Foreskin fibroblast (primary cell): ENCODE measurements at places on chromosomes 2 and 18.

DNA sequence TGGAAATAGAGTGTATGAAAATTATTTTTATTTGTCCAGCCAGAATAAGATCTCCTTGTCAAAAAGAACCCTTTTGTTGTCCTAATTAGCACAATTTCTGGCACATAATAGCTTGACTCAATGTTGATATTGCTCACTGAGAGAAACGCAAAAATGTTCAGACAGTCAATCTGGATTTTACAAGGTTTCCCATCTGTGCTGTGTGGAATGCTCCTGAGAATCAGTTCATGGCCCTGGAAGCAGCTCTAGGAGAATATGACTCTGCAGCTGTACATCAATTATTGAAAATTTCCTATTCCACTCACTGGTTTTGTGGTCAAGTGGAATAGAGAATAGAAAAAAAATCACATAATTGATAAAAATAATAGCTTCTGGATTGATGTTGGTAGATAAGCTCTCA lies 1582.9 kb upstream of the NXPH2 start:
- no peak for DNase-seq

GRCh38 chr2:949384-950079 lies 1.1 kb upstream of the SNTG2 start:
- peak; percentile 15 for DNase-seq

- peak; percentile 53 for DNase-seq
Measured at GRCh38 chr2:37676274-37676673, 4.8 kb upstream of the CDC42EP3 start.

DNA sequence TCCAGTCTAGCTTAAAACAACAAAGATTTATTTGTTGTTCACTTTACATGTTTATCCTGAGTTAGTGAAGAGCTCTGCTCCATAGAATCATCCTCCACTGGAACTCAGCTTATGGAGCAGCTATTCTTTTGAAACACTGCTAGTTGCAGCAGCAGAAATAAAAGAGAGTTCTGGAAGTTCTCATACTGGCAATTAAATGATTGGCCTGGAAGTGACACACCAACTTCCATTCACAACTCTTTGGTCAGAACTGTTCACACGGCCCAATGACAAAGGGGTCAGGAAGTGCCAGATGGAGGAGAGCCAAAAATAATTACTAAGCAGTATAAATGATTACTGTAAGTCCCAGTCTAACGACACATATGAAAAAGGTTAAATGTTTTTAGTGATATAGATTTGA lies 39.1 kb downstream of the FBXO11 start:
- DNase-seq = peak; percentile 83

DNA sequence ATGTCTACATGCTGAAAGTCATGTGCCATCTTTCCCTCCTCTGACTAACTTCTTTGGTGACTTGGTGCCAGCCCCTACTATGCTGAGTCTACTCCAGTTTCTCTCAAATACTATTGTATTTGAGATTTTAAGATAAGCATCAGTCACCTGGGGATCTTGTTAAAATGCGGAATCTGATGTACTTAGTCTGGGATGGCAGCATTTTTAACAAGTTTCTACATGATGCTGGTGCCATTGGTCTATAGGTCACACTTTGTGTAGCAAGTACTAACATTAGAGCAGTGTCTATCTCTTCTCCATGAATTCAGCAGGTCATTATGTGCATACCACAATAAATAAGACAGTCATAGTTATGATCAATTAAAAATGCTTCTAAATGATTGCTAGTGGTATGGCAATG lies 106.9 kb downstream of the CERS6 start:
- DNase-seq = no peak

DNA sequence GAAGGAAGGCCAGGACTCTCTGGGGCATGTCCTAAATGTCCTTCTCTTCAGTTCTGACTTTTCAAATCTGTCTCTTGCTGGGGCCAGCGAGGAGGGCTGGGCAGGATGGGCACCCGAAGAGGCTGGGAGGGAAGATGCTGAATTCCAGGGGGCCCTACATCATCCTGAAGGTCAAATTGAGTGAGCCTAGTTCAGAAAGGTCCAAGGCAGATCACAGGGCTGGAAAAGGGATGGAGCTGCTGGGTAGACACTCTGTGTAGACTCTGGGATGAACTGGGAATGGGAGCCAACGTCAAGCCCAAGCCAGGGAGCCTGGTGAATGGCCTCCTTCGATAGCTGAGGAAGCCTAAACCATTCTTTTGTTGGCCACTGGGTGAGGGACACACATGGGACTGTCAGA lies 133.1 kb downstream of the MYCN start:
- no peak for DNase-seq

DNA sequence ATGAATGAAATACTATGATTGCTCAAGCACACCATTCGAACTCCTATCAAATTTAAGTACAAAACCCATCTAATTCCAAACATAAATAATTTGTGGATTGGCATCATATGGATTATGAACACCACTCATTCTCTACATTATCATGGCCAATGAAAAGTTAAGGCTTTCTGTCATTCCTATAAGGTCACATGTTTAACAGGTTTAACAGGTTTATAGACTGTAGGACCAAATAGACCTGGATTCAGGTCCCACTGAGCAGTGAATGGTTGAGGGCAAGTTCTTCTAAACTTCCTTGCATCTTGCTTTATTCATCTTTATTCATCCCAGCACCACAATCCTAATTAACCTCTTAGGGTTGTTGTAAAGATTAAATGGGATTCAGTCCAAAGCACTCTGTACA lies 33.4 kb downstream of the FBXO36 start:
- DNase-seq = no peak

GRCh38 chr18:730692-731091 lies 18.3 kb upstream of the ENOSF1 start:
- DNase-seq = no peak

GRCh38 chr2:47078541-47079482 lies 76.3 kb downstream of the STPG4 start:
- no peak for DNase-seq

DNA sequence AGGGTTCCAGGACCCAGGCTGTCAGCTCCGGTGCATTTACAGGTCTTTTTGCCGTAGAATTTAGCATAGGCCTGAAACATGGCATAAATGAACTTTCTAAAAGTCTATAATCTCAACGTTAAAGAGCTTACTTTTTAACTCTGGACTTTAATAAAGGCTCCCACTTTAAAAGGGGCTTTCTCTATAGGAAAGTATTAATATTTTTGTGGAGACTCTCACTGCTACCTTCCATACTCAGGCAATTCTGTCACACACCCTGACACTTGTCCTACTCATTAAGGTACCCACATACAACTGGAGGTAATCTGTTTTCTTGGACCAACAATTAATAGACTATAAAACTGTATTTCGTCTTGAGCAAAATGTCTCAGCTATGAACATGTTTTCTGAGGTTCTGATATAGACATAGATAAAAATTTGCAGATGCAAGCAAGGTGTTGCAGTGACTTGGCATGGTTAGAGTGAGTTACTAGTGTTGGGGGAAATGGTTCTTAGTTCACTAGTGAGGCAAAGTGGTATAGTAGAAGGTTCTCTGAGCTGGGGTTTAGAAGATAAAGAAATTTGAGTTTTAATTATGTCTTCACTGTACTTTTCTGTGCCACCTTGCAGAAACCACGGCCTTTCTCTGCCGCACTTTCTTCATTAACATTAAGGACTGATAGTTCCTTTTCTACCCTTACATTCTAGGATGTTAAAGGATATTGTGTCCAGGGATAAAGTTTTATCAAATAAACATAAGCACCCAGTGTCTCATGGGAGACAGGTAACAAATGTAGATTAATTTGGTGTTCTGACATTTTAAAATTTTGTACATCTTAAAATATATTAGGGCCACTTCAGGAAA lies 10.8 kb upstream of the NR4A2 start:
- no peak for DNase-seq

DNA sequence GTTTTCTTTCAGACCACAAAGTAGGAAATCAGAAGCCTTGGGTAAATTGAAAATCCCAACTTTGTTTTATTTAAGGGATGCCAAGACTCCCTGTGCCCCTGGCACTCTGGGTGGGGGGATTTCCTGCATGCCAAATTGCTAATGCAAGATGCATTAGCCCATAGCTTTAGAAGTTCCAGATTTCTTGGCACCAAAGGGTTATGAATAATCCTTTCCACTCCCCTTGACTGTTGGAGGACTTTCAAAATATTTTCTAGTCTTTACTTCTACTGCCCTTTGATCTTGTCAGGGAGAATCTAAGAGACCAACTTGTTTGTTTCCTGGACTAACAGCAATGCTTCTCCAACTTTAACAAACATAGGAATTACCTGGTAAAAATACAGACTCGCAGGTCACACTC lies 81.8 kb upstream of the TGIF1 start:
- DNase-seq = peak; percentile 57

- no peak for DNase-seq
Measured at GRCh38 chr2:65317841-65318240, 90.2 kb downstream of the ACTR2 start.

GRCh38 chr2:31080361-31080760 lies 57.9 kb downstream of the GALNT14 start:
- peak; percentile 37 for DNase-seq

GRCh38 chr2:118856330-118856977 lies 9.0 kb upstream of the EN1 start:
- no peak for DNase-seq

DNA sequence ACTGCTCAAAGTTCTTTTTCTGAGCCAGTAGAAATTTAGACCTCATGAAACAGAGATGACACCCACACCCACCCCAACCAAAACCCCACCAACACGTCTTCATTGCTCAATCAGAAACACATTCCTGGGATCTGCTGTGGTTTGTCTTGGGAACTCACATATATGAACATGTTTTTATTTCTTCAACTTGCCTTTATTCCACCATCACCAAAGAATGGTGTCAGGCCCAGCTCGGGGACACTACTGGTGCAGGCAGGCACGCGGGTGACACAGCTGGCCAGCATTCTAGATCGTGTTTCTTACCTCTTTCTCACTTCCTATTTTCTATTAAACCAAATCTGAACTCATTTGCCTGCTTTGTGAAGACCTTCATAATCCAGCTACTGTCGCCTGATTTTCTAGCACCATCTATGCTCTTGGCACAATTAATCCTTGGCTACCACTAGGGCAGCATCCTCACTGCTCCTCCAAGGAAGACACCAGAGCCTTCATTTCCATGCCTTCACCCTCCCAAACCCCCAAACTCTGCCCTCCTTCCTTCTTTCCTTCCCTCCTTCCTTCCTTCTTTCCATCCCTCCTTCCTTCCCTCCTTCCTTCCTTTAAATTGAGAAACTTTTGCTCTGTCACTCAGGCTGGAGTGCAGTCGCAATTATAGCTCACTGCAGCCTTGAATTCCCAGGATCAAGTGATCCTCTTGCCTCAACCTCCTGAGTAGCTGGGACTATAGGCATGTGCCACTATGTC lies 157.1 kb downstream of the BCL2 start:
- no peak for DNase-seq

- peak; percentile 86 for DNase-seq
Measured at GRCh38 chr2:200172944-200173581, 133.4 kb upstream of the SPATS2L start.

DNA sequence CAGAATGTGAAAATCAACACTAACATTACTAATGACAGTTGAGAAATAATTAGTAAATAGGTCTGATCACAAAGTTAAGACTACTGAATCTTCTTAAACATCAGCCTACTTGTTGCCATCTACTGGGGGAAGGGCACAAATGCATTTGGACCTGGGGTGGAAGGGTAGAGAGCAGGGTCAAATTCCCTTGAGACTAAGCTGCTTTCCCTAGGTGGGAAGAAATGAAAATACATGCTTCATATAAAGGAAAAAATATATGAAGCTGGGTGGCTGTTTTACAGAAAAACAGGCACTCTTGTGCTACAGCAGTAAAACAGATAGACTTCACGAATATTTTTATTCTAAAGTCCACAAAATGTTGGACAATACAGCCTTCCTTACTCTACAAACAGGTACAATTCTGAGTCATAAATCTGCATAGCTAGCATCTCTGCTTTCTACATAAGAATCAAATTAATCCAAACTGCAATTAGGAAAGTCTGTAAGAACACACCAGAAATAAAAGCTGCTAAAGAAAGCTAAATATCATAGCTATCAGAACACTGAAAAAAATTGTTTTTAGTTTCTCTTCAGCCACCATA lies 10.9 kb downstream of the TRIP12 start:
- DNase-seq = no peak

- no peak for DNase-seq
Measured at GRCh38 chr2:28746429-28747111, 5.1 kb upstream of the PPP1CB start.

- no peak for DNase-seq
Measured at GRCh38 chr2:121634354-121635307, 14.6 kb downstream of the CLASP1 start.
